ENCODE measurements at places on chromosomes 6 and 20. TPM values are rescaled to one million over a fixed set of nuclear protein-coding genes. Genes with fewer than 3 reads are reported as not detected.

- H3K4me1 ChIP-seq = peaks cover 45% of the 10 kb centered on the region
- H3K27ac ChIP-seq = peak overlapping the region; percentile 84
- H3K36me3 ChIP-seq = peaks cover 11% of the 10 kb centered on the region
- DNase-seq = no peak
Observed at GRCh38 chr20:50562262-50562701, 52.1 kb downstream of the PTPN1 start.

GRCh38 chr6:75467966-75468365 is 25.6 kb downstream of the FILIP1 start:
- no peaks in the 10 kb centered on the region for H3K4me1 ChIP-seq
- H3K4me3 ChIP-seq = no peak overlapping the region
- H3K27me3 ChIP-seq = peaks cover 14% of the 10 kb centered on the region
- DNase-seq = no peak
- H3K27ac ChIP-seq = no peak overlapping the region

DNA sequence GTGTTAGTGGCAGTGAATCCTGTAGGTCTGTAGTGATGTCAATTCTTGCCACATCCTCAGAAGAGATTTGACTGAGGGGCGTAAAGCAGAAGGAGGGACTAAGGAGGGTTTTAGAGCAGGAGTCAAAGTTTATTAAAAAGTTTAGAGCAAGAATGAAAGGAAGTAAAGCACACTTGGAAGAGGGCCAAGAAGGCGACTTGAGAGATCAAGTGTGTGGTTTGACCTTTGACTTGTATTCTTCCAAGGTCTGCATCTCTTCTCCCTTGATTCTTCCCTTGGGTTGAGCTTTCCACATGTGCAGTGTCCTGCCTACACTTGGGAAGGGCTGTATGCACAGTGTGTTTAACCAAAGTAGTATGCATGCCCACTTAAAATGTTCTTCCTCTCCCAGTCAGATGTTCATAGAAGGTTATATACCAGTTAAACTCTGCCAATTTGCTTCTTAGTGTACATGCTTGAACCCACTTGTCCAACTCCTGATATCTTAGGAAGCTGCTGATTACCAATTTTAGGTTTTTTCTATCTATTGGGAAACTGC is 627.6 kb downstream of the MMUT start:
- H3K4me3 ChIP-seq = no peak overlapping the region
- H3K36me3 ChIP-seq = no peaks in the 10 kb centered on the region
- no peak for DNase-seq
- H3K27ac ChIP-seq = no peak overlapping the region

DNA sequence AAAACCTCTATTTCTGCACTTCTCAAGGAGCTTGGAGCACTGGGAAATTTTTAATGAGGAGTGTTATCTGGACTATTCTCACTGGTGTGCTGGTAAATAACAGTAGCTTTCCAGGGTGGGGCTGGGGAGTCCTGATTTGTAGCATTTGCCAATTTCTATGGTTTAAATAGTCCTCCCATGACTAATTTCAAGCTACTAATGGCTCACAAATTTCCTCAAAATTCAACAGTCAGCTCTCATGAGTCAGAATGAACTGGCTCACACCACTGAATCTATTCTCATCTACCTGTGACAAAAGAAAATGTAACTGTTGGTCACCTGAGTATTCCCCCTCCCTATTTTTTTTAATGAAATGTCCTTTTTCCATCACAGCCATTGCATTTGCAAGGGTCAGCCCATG is 449.6 kb downstream of the KIF16B start:
- no peak overlapping the region for H3K4me3 ChIP-seq
- H3K36me3 ChIP-seq = no peaks in the 10 kb centered on the region
- H3K4me1 ChIP-seq = no peaks in the 10 kb centered on the region

RIMS4 gene
- not detected for total RNA-seq

DNA sequence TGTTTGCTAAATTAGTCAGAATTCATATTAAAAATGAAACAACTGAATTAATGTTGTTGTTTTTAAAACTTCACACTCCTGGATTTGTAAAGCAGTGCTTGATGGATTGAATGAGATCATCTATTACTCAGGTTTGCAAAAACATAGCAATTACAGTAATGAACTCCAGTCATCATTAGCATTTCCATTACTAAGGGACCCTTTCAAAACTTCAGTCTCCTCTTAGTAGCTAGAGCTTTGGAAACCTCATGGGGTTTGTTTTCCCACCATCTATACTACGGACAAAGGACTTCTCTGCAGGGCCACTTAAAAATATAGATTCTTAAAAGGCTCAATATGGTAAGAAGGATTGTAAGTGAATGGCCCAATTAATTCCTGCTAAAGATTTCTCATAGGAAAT is 209.9 kb upstream of the PRND start:
- no peak overlapping the region for H3K4me3 ChIP-seq
- no peak overlapping the region for H3K27ac ChIP-seq
- no peaks in the 10 kb centered on the region for H3K4me1 ChIP-seq
- DNase-seq = no peak

- no peaks in the 10 kb centered on the region for H3K27me3 ChIP-seq
- no peaks in the 10 kb centered on the region for H3K36me3 ChIP-seq
- no peaks in the 10 kb centered on the region for H3K4me1 ChIP-seq
Observed at GRCh38 chr6:125258651-125259353, 43.0 kb downstream of the HDDC2 start.

DNA sequence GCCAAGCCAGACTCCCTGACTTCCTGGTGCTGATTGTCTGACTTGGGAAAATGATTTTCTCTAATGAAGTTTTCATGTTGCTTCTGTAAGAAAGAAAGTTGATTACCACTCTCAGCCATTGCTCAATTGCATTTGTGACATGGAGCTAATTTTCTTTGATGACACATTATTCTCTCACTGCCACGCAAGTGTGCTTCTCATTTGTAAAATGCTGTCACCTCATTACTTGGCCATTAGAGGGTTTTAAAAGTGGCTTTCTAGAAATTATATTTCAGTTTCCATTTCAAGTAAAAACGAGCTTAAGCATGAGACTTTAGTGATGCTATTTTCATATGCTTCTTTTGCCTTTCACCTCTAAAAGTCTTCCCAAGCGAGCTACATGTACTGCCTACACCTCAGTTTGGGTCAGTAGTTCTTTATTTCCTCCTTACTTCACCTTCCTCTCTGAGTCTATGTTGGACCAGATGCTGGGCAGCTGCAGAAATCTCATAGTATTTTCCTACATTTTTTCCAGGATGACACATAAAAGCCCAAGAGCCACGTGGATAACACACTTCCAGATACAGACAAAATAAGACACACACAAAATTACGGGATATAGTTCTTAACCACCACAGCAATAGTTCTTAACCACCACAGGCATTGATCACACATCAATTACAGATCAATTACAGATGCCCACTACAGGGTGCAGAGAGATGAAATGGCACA is 6.3 kb upstream of the FAM210B start:
- peaks cover 7% of the 10 kb centered on the region for H3K4me1 ChIP-seq
- peaks cover 24% of the 10 kb centered on the region for H3K27me3 ChIP-seq
- no peaks in the 10 kb centered on the region for H3K36me3 ChIP-seq
- DNase-seq = no peak
- H3K4me3 ChIP-seq = no peak overlapping the region

TNFRSF6B gene
- not detected for total RNA-seq

TAF8 gene
- 28.7 TPM for total RNA-seq

HTR1E gene
- not detected for total RNA-seq

SLC35B2 gene
- 15.2 TPM for total RNA-seq

DNA sequence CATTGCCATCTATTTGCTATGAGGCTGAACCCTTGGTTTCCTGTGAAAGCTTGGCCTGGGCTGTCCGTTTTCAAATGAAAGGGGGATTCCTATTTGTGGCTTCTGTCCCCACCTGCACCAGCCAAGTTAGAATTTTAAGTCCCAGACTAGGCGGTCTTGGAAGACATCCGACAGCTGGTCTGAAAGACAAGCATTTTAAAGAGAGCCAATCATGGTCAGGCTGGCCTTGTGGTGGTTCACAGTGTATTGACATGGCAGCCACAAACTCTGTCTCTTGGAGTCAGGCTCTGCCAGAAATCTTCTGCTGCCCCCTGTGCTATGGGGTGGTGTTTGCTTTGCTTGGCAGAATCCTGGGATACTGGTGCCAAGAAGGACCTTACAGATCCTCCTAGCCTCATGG is 319.2 kb upstream of the MOCS1 start:
- peaks cover 25% of the 10 kb centered on the region for H3K27me3 ChIP-seq
- no peak overlapping the region for H3K27ac ChIP-seq
- no peaks in the 10 kb centered on the region for H3K36me3 ChIP-seq

SLC16A10 gene
- total RNA-seq = 5.1 TPM

- no peak overlapping the region for H3K27ac ChIP-seq
- DNase-seq = no peak
- H3K36me3 ChIP-seq = peaks cover 8% of the 10 kb centered on the region
- H3K4me1 ChIP-seq = peaks cover 5% of the 10 kb centered on the region
Observed at GRCh38 chr20:52083627-52084232, 107.8 kb downstream of the ZFP64 start.

DNA sequence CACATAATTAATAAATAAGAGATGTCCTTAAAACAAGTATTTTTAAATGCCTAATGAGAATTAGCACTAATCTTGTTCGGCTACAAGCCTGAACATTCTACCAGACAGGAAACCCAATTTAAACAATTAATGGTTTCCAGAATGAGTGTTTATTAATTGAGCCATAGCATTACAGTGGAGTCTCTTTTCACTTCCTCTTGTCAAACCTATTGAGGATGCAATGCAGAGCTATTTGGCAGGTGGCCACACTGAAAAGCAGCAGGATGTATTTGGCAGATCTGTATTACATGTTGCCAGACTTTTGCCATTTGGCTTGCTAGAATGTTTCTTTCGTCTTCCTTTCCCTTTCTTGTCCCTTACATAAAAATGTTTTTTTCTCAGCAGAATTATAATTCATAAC is 475.2 kb upstream of the MARCKS start:
- no peak overlapping the region for H3K4me3 ChIP-seq
- peaks cover 4% of the 10 kb centered on the region for H3K27me3 ChIP-seq
- H3K36me3 ChIP-seq = no peaks in the 10 kb centered on the region
- no peak for DNase-seq
- no peak overlapping the region for H3K27ac ChIP-seq

DNA sequence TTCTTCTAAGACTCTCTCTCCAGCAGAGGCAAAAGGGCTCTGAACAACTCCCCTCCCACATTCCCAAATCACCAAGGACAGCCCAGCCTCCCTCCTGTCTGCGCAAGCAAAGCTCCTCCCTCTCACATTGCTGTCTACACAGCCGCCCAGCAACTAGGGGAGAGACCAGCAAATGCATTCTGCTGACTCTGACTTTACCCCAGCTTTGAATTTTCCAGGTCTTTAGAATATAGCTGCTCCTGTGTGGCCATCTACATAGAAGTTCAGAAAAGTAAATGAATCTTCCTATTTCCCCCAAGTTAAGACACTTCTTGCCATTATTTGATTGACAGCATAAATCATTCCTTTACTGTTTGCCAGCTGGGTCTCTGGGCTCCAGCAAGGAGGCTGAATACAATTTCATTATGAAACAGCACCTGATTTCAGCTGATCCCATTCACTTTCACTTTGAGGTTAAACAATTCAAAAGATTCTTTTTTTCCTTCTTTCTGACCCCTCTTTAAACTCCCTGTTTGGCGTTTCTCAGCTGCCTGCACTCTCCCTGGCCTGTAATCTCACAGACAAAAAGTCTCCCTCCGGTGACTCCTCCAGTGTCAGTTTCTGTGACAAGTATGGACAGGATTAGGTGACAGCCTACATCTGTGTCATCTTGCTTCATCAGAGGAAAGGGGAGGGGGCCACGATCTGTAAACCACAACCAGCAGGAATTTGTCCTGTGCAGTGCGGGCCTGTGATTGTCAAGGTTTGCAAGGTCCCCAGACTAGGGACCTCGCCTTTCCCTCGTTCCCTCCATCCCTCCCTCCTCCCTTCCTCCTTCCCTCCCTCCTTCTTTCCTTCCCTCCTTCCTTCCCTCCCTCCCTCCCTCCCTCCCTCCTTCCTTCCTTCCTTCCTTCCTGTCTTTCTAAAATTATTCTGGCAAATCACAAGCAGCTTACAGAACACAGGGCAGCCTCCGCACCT is 205.6 kb upstream of the RIN2 start:
- H3K36me3 ChIP-seq = no peaks in the 10 kb centered on the region
- no peaks in the 10 kb centered on the region for H3K27me3 ChIP-seq
- no peak overlapping the region for H3K4me3 ChIP-seq
- H3K4me1 ChIP-seq = no peaks in the 10 kb centered on the region

LAMA2 gene
- 3.4 TPM for total RNA-seq

- H3K36me3 ChIP-seq = no peaks in the 10 kb centered on the region
- no peak overlapping the region for H3K27ac ChIP-seq
- DNase-seq = no peak
- no peaks in the 10 kb centered on the region for H3K4me1 ChIP-seq
- no peak overlapping the region for H3K4me3 ChIP-seq
- H3K27me3 ChIP-seq = peaks cover 23% of the 10 kb centered on the region
Observed at GRCh38 chr6:133396233-133396983, 155.3 kb downstream of the EYA4 start.
